ENCODE measurements at places on chromosomes 3 and 15. TPM values are rescaled to one million over a fixed set of nuclear protein-coding genes. Genes with fewer than 3 reads are reported as not detected.
A peak's percentile ranks its signal among the peaks of the same experiment; 100 is the strongest.

- no peak for DNase-seq
These were observed 483.5 kb downstream of the GABRG3 start for GRCh38 chr15:27454281-27455075.

Gene TM4SF4
- 0.12 TPM for total RNA-seq

GRCh38 chr15:92062505-92062904 is 209.0 kb downstream of the SLCO3A1 start:
- no peak for DNase-seq

GRCh38 chr15:88736204-88736603 is 67.0 kb upstream of the ACAN start:
- DNase-seq, result no peak

Gene PLIN1
- 9.1 TPM for total RNA-seq

Gene RPUSD3
- 53.3 TPM for total RNA-seq

GRCh38 chr3:120649830-120650233 is 32.2 kb downstream of the HGD start:
- no peak for DNase-seq

Gene AGBL1
- 0.37 TPM for total RNA-seq

DNA sequence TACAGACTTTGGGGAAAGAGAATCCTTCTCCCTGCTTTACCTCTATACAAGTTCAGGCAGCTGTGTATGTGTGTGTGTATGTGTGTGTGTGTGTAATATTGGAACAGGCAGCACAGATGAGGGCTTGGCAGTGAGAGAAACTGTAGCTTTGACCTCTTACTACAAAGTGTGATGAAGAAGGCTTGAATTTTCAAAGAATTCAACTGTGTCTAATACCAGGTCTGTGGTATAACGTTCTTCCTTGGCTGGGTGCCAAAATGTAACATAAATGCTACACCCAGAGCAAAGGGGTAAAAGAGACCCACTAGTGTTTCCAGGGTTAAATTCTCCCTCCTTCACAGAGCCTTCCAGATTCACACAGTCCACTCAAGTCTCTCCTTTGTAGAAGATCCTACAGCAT is 51.1 kb downstream of the CHST2 start:
- DNase-seq, result no peak

GRCh38 chr15:83112233-83112955 is 4.9 kb downstream of the TM6SF1 start:
- no peak for DNase-seq

Gene TM4SF18
- 4.2 TPM for total RNA-seq

DNA sequence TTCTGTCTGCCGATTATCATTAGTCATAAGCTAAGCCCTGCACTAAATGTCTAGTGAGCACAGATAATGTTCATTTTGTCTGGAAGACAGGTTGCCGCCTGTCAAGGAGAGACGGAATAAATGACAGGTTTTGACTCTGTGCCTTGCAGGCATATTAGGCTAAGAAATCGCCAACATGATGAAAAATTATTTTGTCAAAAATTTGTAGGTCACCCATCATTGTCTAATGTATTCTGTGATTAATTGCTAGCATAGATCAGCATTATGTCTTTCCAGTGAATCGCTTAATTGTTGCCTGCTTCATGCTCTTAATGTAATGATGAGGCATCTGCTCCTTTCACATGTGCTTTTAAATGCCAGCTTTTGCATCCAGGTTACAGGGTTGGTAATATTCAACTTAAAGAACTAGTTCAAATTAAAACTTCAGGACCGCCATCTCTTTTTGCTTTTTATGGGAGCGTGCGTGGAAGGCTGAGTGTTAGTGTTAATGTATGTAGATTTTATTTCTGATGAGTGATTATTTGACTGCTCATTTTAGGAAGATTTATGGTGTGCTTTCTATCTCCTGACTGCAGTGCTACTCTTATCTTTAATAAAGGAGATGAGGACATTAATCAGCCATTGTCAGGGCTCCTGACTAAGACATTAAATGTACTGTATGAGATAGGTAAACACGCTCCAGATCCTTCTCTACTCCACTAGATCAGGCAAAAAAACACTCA is 120.8 kb upstream of the MEIS2 start:
- DNase-seq, result no peak

DNA sequence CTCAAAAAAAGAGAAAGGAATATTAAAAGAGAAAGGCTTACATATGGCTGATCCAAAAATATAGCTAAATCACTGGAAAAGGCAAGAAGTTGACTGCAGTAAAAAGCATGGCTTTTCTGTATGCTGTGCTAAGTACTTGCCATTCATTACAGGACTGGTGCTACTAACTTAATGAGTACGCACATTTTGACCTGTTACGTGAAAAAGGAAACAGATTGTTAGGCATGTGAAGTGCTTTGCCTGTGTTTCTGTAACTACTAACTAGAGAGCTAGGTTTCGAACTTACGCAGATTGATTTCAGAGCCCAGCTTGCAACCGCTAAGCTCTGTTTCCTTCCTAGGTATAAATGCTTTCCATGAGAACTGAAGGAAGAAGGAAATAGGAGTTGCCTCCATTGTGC is 2.8 kb downstream of the TRNT1 start:
- DNase-seq, result no peak

Gene SLCO2A1
- total RNA-seq, result 2.2 TPM

DNA sequence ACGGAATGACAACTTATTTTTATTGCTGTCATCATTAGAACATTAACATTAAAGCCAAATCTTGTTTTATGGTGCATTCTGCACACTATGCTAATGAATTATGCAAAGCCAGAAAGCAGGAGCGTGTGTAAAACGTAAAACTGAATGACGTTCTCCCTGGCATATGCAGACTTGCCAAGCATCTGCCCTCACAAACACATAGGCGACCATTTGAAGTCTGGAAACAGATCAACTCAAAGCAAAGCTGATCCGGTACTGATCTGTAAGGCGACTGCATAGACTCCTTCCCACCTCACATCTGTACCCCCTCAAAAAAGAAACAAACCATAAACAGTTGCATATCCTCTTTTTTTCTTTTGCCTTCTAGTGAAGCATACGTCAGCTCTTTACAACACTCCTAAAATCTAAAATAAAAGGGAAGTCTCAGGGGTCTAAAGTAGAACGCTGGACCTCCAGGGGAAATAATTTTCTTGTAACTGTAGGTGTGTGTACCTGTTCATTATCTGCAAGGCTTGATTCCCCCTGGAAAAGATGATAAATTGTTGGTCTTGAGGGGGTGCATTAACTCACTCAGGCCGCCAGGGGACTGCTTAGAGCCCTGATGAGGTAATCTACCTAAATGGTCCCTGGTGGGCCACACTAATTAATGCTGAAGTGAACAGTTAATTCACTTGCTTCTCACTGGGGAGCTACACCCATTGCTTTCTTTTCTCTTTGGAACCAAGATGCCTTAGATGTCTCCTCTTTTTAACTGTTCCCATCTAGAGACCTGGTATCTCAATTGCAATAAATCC is 231.4 kb downstream of the CDIN1 start:
- no peak for DNase-seq

GRCh38 chr3:153070511-153070868 is 91.5 kb upstream of the RAP2B start:
- DNase-seq, result no peak

- DNase-seq, result peak; percentile 18
These were observed 375.9 kb downstream of the MCTP2 start for GRCh38 chr15:94607176-94607654.

Gene GOLGA8H
- total RNA-seq, result 13.1 TPM

DNA sequence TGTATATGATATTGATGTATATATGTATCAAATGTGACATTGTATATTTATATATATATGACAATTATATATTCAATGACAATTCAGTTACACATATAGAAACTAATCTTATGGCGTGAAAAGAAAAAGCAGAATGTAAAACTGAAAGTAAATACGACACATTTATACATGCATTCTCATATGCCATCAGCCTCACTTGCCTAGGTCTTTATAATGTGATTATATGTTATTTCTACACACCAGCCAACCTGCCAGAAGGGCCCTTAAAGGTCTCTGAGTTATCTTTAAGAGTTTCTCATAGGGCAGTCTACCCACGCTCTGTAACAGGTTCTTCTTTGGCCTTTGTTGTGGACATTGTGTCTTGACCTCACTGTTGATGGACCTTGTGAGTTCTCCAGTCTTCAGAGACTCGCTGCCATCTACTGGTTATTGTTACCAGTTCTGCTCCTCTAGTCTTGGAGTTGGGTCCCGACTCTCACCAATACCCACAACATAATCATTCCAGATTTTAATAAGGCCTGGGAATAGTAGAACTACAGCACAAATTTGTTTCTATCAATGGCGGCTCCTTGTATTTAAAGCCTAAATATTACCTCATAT is 371.5 kb upstream of the GOLIM4 start:
- peak; percentile 17 for DNase-seq

Gene SLC22A14
- total RNA-seq, result 2.7 TPM

DNA sequence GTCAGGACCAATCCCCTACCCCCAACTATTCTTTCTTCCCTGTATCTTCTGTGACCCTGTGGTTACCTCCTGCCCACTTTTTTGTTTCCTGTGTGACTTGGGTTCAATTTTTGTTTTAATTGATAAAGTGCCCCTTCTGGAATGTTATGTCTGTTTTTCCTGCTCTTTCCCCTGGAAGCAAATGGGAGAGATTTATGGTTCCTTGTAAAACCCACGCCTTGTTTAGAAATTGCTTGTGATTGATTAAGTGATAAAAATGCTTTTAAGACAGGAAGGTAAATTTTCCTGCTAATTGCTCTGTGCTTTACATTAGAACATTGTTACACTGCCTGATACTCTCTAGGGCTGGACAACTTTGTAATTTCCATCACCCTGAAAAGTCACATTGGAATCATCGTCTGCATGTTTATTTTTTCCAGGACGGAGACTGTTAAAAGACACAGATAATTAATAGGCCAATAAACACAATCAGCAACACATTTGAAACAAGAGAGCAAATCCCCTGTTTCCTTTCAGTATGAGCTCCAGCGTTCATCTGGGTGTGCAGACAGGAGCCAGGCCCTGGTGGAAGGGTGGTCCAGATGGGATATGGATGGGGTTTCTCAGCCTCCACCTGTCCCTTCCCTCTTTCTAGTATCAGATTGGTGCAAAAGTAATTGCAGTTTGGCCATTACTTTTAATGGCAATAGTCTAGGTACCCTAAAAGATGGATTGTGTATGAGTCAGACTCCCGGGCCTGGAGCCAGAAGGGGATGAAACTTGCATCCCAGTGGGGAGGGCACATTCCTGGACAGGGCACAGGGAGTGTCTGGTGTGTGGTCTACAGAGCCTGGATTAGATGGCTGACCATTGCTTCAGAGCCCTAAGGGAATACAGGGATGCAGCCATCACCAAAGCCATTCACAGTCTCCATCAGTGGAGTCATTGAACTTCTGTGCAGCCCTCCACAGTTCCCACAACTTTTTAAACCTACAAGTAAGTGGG is 58.1 kb upstream of the AGBL1 start:
- DNase-seq, result no peak

- DNase-seq, result no peak
These were observed 8.9 kb upstream of the FURIN start for GRCh38 chr15:90859234-90860131.

DNA sequence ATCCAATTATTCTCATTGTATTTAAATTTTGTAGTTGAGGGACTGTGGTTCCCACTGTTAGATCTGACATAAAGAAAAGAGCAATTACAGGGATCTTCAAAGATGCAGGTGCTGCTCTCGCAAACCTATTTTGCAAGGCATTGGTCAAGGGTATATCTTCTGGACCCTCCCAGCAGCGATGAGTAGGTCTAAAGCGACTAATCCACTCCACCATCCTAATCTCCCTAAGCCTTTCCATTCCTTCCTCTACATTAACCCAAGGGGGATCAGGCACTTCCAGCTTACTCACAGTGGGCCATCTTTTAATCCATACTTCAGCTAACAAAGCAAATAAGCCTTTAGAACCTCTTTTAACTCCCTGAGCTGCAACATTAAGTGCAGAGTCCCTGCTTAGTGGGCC is 37.0 kb upstream of the CPOX start:
- DNase-seq, result no peak

- no peak for DNase-seq
These were observed 31.0 kb downstream of the ARL8B start for GRCh38 chr3:5153074-5153473.

Gene FBXW12
- total RNA-seq, result 0.81 TPM

Gene UBAP1L
- 12.1 TPM for total RNA-seq

DNA sequence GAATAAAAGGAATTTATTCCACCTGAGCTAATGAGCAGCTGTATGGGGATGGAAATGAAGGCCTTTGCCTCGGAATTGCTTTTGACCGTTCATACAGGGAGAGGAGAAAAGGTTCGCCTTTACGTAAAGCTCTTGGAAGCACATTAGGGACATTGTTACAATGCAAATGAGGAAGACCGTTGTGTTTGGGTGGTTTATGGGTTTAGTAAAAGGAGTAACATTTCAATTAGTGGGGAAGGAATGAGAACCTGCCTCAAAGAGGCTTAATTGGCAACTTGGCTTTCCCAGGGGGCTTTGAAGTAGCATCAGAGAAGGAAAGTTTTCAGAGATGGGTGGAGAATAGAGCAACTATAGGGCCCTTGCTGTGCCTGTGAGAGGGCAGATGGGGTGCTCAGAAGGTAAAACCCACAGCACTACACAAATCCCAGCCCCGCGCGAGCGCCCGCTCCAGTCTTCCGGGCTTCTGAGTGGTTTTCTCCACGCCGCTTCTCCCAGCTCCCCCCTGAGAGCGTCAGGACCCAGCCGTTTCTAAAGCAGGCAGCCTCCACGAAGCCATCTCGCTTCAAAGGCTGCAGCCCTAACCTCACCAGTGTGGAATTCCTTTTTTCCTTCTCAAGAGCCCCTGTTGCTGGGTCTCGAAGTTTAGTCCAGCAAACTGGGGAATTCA is 192.0 kb upstream of the HES1 start:
- no peak for DNase-seq

GRCh38 chr3:156685198-156685597 is 10.8 kb downstream of the TIPARP start:
- DNase-seq, result no peak

Gene PTH1R
- 8.4 TPM for total RNA-seq

- no peak for DNase-seq
These were observed 23.7 kb downstream of the TPM1 start for GRCh38 chr15:63066272-63066671.

GRCh38 chr3:167870759-167871158 is 135.2 kb downstream of the SERPINI1 start:
- no peak for DNase-seq

DNA sequence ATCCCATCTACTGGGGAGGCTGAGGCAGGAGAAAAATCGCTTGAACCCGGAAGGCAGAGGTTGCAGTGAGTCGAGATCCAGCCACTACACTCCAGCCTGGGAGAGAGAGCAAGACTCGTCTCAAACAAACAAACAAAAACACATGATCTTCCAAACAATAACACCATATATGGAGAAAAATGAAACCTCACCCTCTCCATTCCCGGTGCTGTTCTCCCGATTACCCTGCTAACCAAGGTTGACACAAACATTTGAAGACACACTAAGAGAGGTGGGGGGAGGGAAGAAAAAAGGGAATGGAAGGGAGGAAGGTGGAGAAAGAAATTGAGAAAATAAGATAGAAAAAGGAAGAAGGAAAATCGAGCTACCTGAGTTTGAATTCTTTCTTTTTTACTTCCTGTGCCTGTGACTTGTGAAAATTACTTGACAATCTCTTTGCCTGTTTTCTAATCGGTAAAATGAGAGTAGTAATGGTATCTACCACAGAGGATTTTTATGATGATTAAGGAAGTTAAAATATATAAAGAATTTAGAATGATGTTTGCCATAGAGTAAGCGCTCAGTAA is 1.1 kb upstream of the PLSCR2 start:
- no peak for DNase-seq

Gene FOXB1
- total RNA-seq, result 0.56 TPM

- no peak for DNase-seq
These were observed 14.7 kb downstream of the BSN start for GRCh38 chr3:49568965-49569364.

Measured in testis (tissue), 5 donors.